ENCODE measurements at places on chromosomes 6 and 20. TPM values are rescaled to one million over a fixed set of nuclear protein-coding genes. Genes with fewer than 3 reads are reported as not detected.

- no peak for DNase-seq
These were observed 161.3 kb downstream of the PHACTR3 start for GRCh38 chr20:59765599-59766177.

IRF4 gene
- total RNA-seq: 0.07 TPM

DNA sequence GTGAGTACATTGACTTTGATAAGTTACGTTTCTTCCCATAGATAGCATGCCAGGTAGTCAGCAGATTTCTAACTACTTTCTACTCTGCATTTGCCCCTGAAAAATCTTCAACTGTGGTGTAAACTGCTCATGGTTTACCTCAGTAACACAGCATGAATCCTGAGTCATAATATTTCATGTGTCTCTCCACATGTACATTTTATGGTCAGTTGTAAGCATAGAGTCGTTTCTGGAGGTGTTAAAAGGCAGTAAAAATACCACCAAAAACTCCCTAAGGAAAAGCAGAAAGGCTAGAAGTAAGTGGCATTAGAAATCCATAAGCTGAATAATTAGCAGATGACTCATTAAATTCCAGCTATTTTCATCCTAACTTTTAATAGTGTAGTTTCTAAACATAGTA is 4.1 kb upstream of the GPR63 start:
- no peak for DNase-seq

GRCh38 chr6:8780653-8781052 is 345.3 kb upstream of the SLC35B3 start:
- no peak for DNase-seq

DNA sequence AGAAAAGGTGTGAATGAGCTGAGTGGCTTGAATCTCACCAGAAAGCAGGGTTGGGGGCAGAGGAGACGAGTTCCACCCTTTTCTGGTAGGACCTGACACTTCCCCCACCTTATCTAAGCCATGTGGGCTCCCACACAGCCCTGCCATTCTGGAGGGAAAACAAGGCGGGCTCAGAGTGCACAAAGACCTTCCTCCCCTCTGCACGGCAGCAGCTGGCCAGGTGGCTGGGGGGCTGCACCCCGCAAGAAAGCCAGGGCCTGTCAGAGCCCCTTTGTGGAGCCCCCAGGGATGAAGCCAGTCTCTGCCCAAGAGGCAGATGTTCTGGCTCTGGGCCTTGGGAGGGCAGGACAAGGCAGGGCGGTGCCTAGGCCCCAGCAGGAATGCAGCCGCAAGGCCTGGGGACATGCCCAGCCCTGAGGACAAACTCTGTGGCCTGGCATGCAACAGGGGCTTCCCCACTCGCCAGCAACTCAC is 48.4 kb upstream of the DSN1 start:
- no peak for DNase-seq

DACT2 gene
- total RNA-seq: not detected

PRSS16 gene
- total RNA-seq: not detected

GRCh38 chr6:7819431-7820015 is 91.1 kb downstream of the TXNDC5 start:
- no peak for DNase-seq

GRCh38 chr6:24568683-24569082 is 73.9 kb downstream of the ALDH5A1 start:
- no peak for DNase-seq

CALHM4 gene
- total RNA-seq: 0.28 TPM

PLEKHG1 gene
- 38.9 TPM for total RNA-seq

- no peak for DNase-seq
These were observed 4.2 kb upstream of the NCR3 start for GRCh38 chr6:31597006-31597405.

- DNase-seq: no peak
These were observed 5.0 kb downstream of the FGD2 start for GRCh38 chr6:37010402-37010892.

- peak; percentile 65 for DNase-seq
These were observed 39.7 kb downstream of the TAF4 start for GRCh38 chr20:62025832-62026563.

- no peak for DNase-seq
These were observed 92.5 kb downstream of the SLC24A3 start for GRCh38 chr20:19304886-19305415.

PHACTR1 gene
- 5.8 TPM for total RNA-seq

- no peak for DNase-seq
These were observed 55.3 kb upstream of the DDR1 start for GRCh38 chr6:30829033-30829432.
